Activated CD4-positive, alpha-beta T cell treated with anti-CD3 and anti-CD28 coated beads, Interleukin-2, Interleukin-4, amounts not matched to agents 100 ng/mL and 50 ng/mL, durations not matched to agents 16 hours and 8 hours (primary cell): ENCODE measurements at places on chromosomes 3 and 15.

DNA sequence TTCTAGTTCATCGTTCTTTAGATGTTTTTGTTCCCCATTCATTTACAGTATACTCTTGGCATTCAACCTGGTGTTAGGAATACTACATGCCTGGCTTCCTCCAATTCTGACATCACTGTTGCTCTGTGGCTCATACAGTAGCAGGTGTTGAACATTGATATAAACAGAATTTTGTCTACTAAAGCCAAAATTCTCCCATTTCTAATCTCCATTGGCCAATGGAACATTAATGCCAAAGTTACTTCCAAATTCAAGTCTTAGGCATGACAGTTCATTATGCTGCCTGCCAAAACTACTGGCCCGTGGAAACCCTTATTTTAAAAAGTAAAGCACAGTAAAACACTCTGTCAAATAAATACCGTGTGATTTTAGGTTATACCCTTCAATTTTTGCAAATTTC is 368.0 kb downstream of the NAALADL2 start:
- no peak for DNase-seq

DNA sequence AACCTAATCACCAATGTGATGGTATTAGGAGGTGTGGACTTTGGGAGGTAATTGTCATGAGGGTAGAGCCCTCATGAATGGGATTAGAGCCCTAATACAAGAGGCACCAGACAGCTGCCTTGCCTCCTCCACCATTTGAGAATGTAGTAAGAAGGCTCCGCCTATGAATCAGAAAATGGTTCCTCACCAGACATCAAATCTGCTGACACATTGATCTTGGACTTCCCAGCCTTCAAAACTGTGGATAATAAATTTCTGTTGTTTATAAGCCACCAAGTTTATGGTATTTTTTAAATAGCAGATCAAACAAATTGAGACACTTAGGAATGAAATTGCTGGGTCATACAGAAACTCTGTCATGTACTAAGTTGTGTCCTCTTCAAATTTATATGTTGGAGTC is 56.8 kb upstream of the COL6A5 start:
- DNase-seq: no peak

DNA sequence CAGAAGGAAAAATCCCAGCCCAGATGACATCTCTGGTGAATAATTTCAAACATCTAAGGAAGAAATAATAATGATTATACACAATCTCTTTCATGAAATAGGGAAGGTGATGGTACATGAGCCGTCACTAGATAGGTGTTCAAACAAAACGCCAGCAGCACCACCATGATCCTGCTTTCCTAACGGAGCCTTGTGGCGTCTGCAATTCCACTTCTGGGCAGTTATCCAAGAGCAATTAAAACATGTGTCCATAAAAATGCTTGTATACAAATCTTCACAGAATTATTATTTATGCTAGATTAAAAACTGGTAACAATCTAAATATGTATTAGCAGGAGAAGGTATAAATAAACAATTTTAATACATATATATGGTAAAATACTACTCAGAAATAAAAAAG is 33.7 kb downstream of the RTP4 start:
- no peak for DNase-seq

- DNase-seq: no peak
Measured at GRCh38 chr3:53724566-53724965, 121.7 kb downstream of the CHDH start.

DNA sequence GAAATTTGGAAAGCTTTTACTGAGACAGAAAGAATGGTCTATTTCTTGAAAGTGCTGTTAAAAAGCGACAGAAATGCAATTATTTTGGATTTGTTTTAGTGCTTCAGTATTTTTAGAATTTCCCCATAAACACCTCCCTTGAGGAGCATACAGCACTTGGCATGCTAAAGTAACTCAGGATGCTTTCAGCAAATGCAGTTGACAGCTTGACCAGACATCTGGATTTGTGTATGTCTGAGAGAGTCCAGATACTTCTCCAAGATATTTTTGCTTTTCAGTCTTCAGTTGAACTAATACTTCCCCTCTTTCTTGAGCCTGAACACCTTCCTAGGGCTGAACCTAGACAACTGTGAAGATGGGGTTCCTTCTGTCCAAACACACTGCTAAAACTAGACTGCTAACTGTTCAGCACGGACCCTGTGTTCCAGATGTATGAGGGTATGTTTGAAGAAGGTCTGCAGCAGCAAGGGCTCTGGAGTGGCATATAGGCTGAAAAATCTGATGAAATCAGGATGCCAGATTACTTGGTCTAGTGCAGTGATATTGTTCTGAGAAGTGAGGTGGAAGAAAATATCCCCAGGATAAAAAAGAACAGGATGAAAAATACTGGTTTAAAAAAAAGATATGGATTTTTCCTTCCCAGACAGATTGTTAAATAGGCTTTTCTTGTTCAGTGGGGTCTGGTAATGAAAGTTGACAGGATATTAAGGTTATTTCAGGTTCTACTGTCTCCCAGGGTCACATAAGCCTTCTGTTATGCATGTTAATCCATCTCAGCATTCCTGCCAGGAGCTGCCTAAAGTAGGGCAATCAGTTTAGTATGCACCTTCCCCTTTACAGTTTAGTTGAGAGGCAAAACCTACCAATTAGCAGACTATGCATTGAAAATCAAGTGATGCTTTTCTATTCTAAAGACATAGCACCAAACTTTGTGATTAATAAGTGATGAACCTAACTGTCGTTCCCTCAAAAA is 516.9 kb upstream of the TBL1XR1 start:
- DNase-seq: no peak

DNA sequence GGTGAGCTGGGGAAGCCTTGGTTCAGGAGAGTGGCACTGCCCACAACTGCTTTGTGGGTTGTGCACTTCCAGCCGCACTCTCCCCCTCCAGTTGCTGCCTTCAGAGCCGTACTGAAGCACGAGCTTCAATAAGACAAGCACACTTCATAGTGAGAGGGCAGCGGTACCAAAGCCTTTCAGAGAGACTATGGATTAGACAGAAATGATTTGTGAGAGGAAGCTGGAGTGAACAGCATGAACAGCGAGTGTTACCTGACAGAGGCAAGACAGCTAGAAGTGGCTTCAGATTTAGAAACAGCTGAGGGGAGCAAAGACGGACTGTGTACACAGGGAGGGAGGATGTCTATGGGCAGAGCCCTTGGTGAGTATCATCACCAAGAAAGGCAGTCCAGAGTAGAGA is 31.1 kb downstream of the HCLS1 start:
- no peak for DNase-seq
